ENCODE measurements at places on chromosomes 5 and 9. TPM values are rescaled to one million over a fixed set of nuclear protein-coding genes. Genes with fewer than 3 reads are reported as not detected.
A peak's percentile ranks its signal among the peaks of the same experiment; 100 is the strongest.

GRCh38 chr9:131598121-131598520 is 52.8 kb downstream of the PRRT1B start:
- no peak overlapping the region for H3K27ac ChIP-seq
- peak; percentile 58 for DNase-seq
- no peak overlapping the region for H3K4me3 ChIP-seq
- H3K27me3 ChIP-seq: no peaks in the 10 kb centered on the region
- no peaks in the 10 kb centered on the region for H3K4me1 ChIP-seq
- H3K36me3 ChIP-seq: peaks cover 90% of the 10 kb centered on the region

DNA sequence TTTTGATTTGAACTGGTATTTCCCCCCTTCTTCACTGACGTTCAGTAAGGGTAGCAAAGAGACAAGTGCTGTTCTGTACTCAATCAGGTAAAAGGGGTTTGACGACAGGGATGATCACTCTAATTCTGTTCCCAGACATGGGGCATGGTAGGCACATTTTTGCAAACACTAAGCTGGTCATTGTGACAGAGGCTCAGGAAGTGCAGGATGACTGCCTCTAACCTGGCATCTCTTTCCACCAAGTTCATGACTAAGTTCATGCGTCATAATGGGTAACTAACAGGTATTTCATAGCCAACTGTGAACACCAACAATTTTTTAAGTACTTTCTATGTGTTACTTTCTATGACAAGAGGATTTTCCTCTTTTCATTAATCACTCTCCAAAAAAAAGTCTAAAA is 166.5 kb downstream of the MAPKAP1 start:
- H3K36me3 ChIP-seq: no peaks in the 10 kb centered on the region
- H3K27ac ChIP-seq: no peak overlapping the region
- H3K4me3 ChIP-seq: no peak overlapping the region

DNA sequence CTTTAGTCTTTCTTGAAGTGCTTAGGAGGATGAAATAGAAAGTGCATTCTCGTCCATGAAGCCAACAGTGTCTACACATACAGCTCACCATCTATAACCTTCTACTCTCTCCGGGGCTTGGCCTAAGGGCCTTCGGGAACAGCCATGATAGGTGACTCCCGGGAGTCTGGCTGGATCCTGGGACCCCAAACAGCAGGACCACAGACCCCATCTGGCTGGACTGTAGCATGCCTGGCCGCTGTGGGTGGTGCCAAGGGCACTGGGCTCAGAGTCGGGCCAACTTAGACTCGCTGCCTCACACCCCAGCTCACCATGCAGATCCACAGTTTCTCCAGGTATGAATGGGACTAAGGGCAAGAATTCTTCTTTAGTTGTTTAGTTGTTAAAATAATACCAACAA is 16.3 kb downstream of the GABBR2 start:
- no peak for DNase-seq
- no peaks in the 10 kb centered on the region for H3K27me3 ChIP-seq
- H3K36me3 ChIP-seq: no peaks in the 10 kb centered on the region
- H3K27ac ChIP-seq: no peak overlapping the region
- H3K4me3 ChIP-seq: no peak overlapping the region

Gene FOXD1
- polyA plus RNA-seq: 0.06 TPM

Gene SLC6A18
- not detected for polyA plus RNA-seq

GRCh38 chr5:113343343-113343742 is 91.4 kb downstream of the TSSK1B start:
- no peaks in the 10 kb centered on the region for H3K27me3 ChIP-seq
- no peaks in the 10 kb centered on the region for H3K36me3 ChIP-seq
- no peak overlapping the region for H3K27ac ChIP-seq
- DNase-seq: no peak

GRCh38 chr5:72722792-72723452 is 93.5 kb upstream of the TNPO1 start:
- H3K4me3 ChIP-seq: no peak overlapping the region
- no peaks in the 10 kb centered on the region for H3K36me3 ChIP-seq
- H3K27me3 ChIP-seq: no peaks in the 10 kb centered on the region

- H3K4me3 ChIP-seq: no peak overlapping the region
- H3K4me1 ChIP-seq: no peaks in the 10 kb centered on the region
- no peak for DNase-seq
- no peaks in the 10 kb centered on the region for H3K36me3 ChIP-seq
- H3K27me3 ChIP-seq: no peaks in the 10 kb centered on the region
These were observed 154.0 kb downstream of the MCTP1 start for GRCh38 chr5:95130941-95131340.

DNA sequence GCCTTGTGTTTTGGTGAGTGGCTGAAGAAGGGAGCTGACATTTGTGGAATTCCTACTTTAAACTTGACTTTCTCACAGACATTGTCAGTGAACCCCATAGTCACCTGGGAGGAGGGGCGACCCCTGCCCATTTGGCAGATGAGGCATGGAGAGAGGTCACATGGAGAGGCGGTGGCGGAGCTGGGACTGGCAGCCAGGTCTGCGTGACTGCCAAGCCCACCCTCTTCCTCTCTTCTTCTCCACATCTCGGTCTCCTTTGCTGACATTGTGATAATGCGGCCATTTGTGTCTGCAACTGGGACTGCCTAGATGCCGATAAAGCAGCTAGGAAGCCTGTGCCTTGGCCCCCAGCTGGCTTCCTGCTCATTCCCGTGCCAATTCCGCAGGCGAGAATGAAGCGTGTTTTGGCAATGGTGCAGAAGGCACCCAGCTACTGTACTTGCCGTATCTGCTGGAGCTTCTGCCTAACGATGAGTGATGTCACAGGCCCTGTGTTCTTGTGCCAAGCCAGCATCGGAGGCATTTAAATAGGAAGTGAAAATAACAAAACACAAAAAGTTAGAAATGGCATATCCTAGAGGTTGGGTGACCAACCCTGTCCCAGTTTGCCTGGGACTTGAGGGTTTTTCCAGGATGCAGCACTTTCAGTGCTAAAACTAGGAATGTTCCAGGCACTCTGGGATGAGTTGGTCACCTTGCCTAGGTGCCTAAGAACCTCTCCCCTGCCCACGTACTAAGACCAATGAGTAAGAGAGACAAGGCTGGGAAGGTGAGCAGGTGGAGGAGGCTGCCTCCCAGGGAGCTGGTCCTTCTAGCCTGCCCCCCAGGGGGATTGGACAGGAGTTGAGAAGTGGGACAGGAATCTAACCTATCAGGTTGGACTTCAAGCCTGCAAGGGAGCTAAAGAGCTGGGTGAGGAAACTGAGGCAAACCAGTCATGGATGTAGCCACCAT is 23.6 kb downstream of the OLFML2A start:
- peak; percentile 61 for DNase-seq
- no peak overlapping the region for H3K4me3 ChIP-seq
- H3K4me1 ChIP-seq: peaks cover 58% of the 10 kb centered on the region
- peak overlapping the region; percentile 82 for H3K27ac ChIP-seq
- H3K27me3 ChIP-seq: no peaks in the 10 kb centered on the region

- no peaks in the 10 kb centered on the region for H3K4me1 ChIP-seq
- H3K27ac ChIP-seq: no peak overlapping the region
- H3K4me3 ChIP-seq: no peak overlapping the region
- DNase-seq: peak; percentile 51
- H3K27me3 ChIP-seq: no peaks in the 10 kb centered on the region
These were observed 13.4 kb downstream of the OXCT1 start for GRCh38 chr5:41856644-41857491.

DNA sequence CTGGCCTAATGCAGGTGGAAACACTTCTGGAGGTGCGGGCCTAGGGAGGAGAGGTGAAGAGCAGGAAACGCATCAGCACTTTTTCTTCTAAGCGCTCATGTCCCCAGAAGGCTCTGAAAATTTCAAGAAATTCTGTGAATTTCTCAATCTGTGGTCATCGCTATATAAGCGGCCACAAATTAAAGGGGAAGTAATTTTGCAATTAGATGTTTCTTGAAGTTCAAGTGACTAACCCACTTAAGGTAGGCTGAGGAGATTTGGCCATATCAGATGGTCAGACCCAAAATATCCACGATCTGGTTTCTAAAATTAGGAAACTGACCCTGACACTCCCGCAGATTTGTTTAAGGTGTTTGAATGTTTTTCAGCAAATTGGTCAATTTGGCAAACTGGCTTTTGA is 16.6 kb upstream of the HMGCR start:
- H3K4me3 ChIP-seq: no peak overlapping the region
- DNase-seq: no peak
- H3K27ac ChIP-seq: no peak overlapping the region
- no peaks in the 10 kb centered on the region for H3K4me1 ChIP-seq
- no peaks in the 10 kb centered on the region for H3K27me3 ChIP-seq

DNA sequence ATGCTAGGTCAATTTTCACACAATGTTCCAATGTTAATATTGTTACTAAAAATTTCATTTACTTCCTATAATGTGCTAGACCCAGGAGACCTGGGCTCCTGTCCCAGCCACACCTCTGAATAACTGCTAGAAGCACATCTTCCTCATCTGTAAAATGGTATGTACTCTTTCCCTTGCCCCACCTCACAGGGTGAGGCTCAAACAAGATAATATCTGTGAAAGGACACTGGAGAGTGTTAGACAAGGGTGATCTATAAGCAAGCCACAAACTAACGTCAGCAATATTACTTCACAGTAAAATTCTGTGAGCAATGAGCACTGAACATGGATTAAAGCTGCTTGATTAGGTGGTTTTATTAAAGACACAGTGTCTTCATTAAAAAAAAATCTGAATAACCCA is 186.4 kb downstream of the EPB41L4A start:
- peaks cover 9% of the 10 kb centered on the region for H3K4me1 ChIP-seq
- no peaks in the 10 kb centered on the region for H3K27me3 ChIP-seq
- H3K36me3 ChIP-seq: peaks cover 26% of the 10 kb centered on the region
- H3K27ac ChIP-seq: no peak overlapping the region

DNA sequence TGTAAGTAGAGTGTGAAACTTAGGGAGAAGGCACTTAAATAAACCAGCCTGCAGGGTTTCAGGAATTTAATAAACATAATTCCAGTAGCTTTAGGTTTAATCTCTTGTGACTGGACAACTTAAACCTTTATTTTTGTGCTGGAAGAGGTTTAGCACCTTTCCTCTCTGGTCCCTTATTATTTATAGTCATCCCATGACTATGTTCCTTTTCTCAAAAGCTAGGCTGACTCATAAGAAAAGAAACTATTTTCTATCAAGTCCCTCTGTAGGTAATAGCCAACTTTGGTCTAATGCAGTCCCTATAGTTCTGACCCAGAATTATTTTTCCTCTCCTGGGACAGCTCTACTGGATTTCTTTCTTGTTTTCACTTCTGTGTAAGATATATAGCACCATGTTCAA is 588.9 kb downstream of the NR2F1-AS1 start:
- DNase-seq: no peak
- no peaks in the 10 kb centered on the region for H3K36me3 ChIP-seq
- H3K4me3 ChIP-seq: no peak overlapping the region
- no peaks in the 10 kb centered on the region for H3K27me3 ChIP-seq

Gene OR1J4
- not detected for polyA plus RNA-seq

- no peaks in the 10 kb centered on the region for H3K4me1 ChIP-seq
- no peaks in the 10 kb centered on the region for H3K27me3 ChIP-seq
- H3K27ac ChIP-seq: no peak overlapping the region
- no peak for DNase-seq
- H3K36me3 ChIP-seq: peaks cover 98% of the 10 kb centered on the region
These were observed 34.3 kb downstream of the GPR107 start for GRCh38 chr9:130088051-130088450.
